ENCODE measurements at places on chromosomes 6 and 20.

DNA sequence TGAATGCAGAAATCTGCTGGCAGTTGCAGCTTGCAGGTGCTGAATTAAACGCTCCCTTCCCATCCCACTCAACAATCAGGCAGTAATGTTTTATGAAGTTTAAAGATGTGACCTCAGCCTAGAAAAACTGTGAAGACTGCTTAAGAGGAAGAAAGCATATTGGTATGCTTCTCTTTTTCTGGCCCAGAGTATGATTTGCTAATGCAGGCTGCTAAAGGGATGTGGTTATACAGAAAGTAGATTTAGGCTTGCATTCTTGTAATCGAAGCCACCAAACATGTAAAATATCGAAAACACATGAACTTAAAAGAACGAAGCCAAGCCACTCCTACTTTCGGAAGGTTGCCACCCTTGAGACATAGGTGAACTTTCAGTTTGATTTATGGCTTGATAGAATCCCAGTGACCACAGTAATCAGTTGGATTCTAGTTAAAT, 40.7 kb downstream of the MAP3K5 start:
- DNase-seq, result no peak

DNA sequence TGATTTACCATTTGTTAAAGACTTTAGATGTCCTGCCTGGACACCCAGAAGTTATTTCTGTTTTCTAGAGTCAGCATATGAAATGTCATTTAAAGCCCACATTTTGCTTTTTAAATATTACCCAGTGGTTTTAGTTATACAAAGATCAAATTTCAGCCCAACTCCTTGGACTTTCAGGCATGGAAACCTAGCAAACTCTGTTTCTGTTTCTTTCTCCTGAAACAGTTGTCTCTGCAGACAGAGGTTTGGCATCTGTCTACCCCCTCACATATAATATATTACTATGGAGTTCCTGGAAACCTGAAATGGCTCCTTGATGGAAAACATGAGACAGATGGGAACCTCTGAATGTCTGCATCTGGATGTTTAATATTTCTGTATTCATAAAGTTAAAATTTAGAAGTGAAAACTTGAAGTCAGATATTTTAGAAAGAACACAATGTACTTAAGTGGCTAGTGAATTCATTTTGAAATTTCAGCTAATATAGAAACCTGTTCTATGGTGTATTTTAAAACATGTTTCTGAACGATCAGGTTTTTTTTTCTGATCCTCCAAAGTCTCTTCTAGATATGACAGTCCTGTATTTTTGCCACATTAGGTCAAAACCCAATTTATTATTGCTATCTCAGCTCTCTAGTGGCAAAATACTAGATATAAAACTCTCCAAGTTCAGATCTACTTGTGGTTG, 743.3 kb downstream of the CD109 start:
- no peak for DNase-seq

GRCh38 chr6:18034798-18035202, 47.4 kb upstream of the KIF13A start:
- peak; percentile 34 for DNase-seq

DNA sequence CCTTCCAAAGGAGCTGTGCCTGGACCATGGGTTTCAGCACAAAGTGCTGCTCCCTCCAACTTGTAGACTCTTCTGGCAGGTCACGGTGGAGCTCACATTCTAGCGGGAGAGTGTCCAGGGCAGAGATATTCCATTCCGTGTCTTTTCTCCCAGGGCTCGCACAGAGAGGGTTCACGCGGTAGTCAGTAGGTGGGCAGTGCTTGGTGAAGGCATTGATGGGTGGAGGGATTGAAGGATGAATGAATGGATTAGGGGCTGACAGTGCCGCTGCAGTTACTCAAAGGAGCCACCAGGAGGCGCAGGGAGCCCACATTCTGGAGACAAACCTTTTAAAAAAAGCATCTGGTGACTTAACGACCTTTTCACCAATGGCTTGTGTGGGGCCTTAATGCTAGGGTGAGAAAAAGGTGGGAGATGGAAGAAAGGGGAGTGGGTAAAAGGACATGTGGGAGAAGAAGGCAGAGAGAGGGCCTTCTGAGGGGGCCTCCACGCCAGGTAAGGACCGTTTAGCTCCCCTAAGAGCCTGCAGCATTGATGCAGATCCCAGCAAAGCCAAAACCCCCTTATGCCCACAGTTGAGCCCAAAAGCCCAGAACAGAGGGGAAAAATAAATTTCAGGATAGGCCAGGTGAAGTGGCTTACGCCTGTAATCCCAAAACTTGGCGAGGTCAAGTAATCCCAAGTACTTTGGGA, 17.5 kb upstream of the FAM110A start:
- DNase-seq, result peak; percentile 62

GRCh38 chr20:25148181-25148981, 47.1 kb upstream of the ENTPD6 start:
- DNase-seq, result no peak

- peak; percentile 38 for DNase-seq
Observed at GRCh38 chr6:163180874-163181541, 233.5 kb upstream of the QKI start.

DNA sequence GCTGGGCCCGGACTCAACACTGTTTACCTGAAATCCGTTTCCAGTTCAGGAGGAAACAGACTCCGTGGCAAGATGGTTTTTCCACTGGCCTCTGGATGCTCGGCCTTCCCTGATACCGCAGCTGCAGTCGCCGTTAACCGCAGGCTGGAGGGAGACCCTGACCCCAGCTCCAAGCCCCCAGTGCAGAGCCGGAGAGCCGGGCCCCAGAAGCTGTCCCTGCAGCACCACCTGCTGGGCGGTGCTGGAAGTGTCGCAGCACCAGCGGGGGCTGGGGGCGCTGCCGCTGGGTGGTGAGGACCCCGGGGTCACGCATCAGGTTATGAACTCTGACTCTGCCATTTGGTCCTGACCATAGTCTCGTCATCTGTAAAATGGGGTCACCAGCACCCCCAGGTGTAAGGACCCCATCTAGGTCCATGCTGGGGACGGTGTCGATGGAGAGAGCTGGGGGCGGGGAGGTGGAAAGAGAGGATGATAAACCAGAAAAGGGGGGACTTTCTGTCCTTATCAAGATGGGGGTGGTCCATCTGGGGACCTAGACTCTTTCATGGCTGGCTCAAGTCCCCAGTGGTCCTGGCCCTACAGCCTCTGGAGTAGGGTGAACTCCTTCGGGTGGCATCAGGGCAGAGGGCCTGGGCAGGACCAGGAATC, 20.8 kb upstream of the CHRNA4 start:
- DNase-seq, result no peak

Data from LoVo (cell line).